ENCODE measurements at places on chromosomes 12 and 14.

DNA sequence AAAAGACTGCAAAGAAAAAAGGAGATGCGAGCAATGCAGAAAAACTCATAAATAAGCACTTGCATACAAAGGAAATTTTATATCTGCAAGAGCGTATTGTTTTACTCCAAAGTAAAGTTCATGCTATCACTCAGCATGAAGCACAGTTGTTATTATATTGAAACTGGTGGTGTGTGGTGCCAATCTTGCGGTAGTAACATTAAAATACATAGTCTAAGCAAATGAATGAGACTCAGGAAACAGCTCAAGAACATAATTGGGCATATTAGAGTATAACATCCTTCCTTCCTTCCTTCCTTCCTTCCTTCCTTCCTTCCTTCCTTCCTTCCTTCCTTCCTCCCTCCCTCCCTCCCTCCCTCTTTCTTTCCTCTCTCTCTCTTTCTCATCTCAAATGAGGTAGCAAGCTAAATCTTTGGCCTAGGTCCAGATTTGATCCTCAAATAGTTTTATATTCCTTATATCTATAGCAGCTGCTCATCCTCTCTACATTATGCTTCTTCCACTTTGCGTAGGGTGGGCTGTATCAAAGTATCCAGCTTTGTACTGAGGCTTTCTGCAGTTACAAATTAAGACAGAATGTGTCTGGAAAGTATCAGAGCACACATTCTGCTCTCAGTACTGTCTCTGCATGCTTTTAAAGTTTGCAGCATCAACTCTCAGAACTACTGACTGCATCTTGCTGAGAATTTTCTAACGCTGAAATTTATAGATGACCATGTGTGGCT is 718.3 kb downstream of the RERGL start:
- peak; percentile 23 for DNase-seq

- peak; percentile 92 for DNase-seq
Measured at GRCh38 chr14:60087668-60088067, 4.1 kb upstream of the PCNX4 start.

- DNase-seq = no peak
Measured at GRCh38 chr12:6998715-6999451, 19.4 kb downstream of the LPCAT3 start.

DNA sequence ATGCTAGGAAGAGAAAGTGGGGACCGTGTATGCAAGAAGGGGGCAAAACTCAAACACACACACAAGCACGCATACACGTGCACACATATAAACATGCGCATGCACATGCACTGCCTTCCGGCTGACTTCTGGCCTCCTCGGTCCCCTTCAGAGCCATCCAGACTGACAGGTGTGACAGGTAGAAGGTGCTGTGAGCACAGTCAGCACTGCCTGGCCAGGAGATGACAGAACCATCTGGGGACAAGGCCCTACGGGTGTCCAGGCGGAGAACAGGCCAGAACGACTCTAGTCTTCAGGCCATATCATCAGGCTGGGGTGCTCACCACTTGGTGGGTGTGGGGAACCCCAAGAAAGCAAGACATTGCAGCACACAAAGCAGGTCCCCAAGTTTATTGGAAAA is 7.3 kb downstream of the KRT83 start:
- DNase-seq = no peak

DNA sequence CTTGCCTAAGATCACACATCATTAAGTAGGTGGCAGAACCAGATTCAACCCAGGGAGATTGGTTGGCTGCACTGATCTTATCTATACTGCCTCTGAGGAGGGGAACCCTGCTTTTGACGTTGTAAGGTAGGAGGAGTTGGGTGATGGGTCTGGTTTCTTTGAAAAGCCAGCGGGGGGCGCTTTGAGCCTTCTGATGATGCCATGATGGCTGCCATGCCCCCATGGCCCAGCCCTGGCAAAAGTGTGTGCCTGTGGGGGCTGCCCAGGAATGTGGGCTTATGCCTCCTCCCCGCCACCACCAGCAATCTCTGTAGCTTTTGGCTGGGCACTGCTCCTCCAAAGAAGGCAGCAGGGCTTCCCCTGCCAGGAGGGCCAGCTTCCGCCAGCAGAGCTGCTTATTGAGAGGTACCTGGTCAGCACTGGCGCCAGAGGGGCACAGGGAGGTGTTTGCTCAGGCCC is 224.3 kb downstream of the SLC41A2 start:
- peak; percentile 40 for DNase-seq

DNA sequence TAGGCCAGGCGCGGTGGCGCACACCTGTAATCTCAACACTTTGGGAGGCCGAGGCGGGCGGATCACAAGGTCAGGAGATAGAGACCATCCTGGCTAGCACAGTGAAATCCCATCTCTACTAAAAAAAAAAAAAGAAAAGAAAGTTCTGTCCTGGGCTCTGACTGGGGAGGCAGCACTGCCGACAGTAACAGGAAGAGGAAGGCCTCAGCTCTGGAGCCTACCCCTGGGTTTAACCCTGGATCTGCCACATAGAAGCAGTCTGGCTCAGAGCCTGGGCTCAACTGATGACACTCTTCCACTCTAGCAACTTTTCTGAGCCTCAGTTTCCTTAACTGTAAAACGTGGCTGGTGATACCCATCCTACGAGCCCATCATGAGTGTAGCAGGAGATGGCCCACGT is 60.5 kb downstream of the ACTN1 start:
- no peak for DNase-seq

- no peak for DNase-seq
Measured at GRCh38 chr12:124548854-124549378, 18.5 kb downstream of the NCOR2 start.

GRCh38 chr12:130458341-130458740 is 120.7 kb downstream of the PIWIL1 start:
- no peak for DNase-seq

GRCh38 chr14:93712079-93712837 is 76.0 kb downstream of the PRIMA1 start:
- peak; percentile 96 for DNase-seq

- DNase-seq = no peak
Measured at GRCh38 chr12:59250766-59251165, 330.5 kb upstream of the LRIG3 start.

DNA sequence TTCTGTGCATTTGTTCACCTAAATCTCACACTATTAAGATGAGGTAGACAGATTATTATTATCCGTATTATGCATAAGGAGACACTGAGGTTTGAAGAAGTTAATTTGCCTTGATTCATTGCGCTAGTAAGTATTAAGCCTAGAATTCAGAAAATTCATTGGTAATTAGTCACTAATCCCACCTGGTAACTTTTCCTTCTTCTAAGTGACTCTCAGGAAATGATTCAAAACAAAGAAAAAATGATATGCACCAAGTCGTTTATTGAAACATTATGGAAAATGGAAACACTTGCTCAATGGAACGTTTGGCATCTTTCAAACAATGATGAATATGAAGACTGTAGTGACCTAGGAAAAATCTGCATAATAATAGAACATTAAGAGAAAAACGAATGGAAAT is 15.2 kb downstream of the RFX4 start:
- no peak for DNase-seq

DNA sequence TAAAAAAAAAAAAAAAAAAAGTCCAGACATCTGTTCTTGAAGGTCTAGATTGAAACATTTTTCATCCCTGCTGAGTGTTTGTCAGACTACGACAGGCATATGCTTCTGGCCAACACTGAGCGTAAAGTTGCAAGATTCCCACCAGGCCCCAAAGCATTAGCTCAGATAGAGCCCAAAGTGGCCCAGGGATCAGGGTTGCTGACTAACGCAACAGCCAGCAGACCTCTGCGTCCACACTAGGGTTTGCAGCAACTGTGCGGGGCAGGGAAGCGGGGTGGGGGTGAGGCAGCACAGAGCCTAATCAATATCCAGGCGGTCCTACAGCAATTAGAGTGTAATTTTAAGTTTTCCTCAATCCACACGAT is 55.7 kb downstream of the SSH1 start:
- no peak for DNase-seq

GRCh38 chr14:57380935-57381334 is 9.5 kb upstream of the NAA30 start:
- no peak for DNase-seq

- DNase-seq = no peak
Measured at GRCh38 chr12:18261906-18262305, 588 bp downstream of the PIK3C2G start.

- no peak for DNase-seq
Measured at GRCh38 chr12:3681595-3682061, 71.3 kb downstream of the CRACR2A start.

- peak; percentile 27 for DNase-seq
Measured at GRCh38 chr14:65187421-65188049, 85.2 kb upstream of the MAX start.

DNA sequence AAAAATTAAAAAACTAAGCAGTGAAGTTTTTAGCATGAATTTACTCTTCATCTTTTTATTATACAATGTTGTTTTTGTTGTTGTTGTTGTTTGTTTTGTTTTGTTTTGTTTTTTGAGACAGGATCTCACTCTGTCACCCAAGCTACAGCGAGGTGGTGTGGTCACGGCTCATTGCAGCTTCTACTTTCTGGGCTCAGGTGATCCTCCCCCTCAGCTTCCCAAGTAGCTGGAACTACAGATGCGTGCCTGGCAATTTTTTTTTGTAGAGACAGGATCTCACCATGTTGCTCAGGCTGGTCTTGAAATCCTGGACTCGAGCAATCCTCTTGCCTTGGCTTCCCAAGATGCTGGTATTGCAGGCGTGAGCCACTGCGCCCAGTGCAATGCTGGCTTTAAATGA is 11.3 kb downstream of the PPFIBP1 start:
- DNase-seq = no peak

DNA sequence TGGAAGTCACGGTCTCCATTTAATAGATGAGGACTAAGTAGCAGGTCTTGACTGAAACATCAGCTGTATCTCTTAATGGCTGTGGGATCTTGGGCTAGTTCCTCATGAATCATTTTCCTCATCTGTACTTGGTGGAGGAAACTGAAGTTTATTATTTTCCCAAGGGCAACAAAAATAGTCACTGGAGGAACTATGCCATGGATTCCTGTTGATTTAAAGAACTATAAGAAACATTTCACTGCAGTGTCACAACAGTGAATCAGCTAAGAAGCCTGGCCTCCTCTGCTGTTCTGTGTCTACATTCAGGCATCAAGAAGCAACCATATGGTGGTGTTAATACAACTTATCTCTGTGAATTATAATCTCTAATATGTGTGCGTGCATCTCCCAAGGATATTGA is 200.5 kb downstream of the STXBP6 start:
- DNase-seq = no peak

GRCh38 chr12:10701843-10702242 is 21.3 kb downstream of the YBX3 start:
- DNase-seq = no peak

DNA sequence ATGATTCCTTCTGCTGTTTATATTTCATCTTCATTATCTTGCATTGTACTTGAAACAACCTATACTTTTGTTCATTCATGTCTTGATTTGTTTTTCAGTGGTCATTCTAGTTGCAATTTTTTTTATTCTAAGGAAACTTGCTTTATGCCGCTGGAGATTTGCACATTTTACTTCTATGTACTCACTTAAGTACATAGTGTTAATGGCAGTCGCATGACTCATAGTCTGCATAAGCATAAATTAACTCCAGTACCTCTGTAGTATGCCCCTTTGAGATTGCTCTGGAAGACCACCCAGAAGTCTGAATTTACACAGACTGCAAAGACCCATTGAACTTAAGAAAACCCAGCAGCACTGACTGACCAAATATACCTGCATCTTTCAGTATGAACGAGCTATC is 77.0 kb downstream of the MSRB3 start:
- DNase-seq = peak; percentile 2

DNA sequence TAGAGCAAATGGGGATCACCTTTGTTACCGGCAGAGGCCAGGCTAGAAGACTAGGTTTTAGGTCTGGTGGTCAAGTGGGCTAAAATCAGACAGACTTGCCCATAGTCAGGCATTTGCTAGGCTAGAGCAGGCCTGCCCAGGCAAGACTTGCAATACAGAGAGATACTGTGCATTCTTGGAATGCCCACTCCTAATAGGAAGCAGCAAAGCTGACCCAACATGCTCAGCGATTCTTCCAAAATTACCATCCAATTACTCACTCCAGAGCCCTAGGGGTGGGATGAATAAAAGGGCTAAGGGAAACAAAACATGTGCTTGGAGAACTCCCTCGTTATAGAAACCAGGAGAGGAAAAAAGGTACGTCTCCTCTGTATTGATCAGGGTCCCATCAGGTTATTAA is 187.8 kb upstream of the AMIGO2 start:
- no peak for DNase-seq

DNA sequence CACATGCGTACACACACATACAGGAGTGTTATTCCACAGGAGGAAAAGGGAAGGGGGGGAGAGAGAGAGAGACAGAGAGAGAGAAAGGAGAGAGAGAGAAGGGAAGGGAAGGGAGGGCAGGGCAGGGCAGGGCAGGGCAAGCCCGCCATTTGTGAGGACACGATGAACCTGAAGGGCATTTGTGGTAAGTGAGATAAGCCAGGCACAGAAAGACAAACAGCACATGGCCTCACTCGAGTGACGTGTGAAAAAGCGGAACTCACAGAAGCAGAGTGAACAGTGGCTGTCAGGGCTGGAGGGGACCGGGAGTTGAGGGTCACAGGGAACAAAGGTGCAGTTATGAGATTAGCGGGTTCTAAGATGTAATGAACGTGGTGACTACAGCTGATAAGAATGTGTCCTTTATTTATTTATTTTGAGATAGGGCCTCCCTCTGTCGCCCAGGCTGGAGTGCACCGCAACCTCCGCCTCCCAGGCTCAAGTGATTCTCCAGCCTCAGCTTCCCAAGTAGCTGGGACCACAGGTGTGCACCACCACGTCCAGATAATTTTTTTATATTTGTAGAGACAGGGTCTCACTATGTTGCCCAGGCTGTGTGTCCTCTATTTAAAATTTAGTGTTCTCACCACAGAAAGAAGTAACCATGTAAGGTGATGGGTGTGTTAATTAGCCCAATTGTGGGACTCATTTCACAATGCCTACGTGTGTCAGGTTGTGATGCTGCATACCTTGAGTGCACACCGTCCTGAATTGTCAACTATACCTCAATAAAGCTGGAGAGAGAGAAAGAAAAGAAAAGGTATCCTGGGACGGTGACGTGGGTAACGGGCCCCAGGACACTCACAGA is 18.7 kb upstream of the FBRSL1 start:
- no peak for DNase-seq

- DNase-seq = peak; percentile 93
Measured at GRCh38 chr14:79661752-79662151, 549.6 kb downstream of the DIO2 start.

DNA sequence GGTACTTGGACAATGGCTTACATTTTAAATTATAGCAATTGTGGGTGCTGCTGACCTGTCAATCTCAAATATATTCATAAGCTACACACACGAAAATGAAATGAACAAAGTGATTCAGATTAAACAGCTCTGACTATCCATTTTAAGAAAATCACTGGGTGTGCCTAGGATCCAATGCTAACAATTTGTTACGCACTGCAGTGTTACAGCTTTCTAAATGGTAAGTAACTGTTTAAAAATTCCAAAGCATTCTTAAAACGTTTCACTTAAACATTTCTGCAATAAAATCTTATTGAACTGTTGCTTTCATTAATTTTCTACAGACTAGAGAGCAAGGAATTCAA is 18.9 kb downstream of the LMO3 start:
- DNase-seq = no peak

- DNase-seq = peak; percentile 100
Measured at GRCh38 chr12:30989754-30990153, 63.2 kb downstream of the TSPAN11 start.

Data from NCI-H69 (cell line).